ENCODE measurements at places on chromosomes 12 and 14.

- DNase-seq, result peak; percentile 83
Measured at GRCh38 chr14:64764641-64765520, 60.7 kb downstream of the PLEKHG3 start.

DNA sequence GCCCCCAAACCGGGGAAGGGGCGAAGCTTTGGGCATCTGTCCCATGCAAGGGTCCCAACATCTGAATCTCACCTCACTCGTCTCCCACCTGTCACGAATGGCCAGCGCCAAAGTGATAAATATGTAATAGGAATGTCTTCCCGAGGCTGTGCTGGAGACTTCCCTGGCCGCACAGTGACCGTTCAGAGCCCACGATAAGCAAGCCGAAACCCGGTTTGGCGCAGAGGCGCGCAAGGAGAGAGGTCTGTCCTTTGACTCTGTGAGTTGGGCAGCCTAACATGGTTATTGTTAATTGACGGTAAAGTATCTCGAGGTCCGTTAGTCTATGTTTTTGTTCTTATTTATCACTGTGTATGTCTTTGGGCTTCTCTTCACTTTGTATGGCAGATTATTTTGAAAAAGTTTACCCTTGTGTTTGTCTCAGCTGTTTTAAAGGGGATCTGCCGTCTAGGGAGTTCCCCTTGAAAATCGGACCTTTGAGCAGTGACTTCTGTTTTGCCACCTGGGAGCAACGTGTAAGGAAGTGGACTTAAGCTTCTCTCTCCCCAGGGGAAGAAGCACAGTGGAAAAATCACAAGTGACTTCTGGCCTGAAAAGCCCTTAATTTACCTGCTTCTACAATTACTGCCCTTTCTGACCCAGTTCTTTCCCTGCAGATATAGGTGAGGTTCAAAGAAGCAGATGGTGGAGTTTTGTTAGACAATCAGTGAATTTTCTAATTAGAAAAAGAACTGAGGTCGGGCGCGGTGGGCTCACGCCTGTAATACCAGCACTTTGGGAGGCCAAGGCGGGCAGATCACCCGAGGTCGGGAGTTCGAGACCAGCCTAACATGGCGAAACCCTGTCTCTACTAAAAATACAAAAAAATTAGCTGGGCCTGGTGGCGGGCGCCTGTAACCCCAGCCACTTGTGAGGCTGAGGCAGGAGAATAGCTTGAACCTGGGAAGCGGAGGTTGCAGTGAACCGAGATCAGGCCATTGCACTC, 1.1 kb upstream of the TM9SF1 start:
- no peak for DNase-seq

GRCh38 chr12:11958221-11959091, 112.3 kb upstream of the BCL2L14 start:
- DNase-seq, result no peak

DNA sequence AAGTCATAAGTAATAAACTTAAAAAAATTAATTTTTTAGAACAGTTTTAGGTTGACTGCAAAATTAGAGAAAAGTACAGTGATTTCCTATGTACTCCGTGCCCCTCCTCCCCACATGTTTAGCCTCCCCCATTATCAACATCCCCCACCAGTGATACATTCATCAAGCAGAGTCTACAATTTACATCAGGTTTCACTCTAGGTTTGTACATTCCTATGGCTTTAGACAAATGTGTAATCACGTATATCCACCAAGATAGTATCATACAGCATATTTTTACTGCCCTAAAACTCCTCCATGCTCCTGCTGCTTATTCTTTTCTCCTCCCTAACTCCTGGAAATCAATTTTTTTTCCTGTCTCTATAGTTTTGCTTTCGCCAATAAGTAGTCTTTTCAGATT, 438.7 kb downstream of the LRFN5 start:
- DNase-seq, result no peak

GRCh38 chr12:62285284-62285683, 25.1 kb downstream of the USP15 start:
- no peak for DNase-seq

GRCh38 chr12:54038871-54039414, 6.1 kb downstream of the HOXC5 start:
- no peak for DNase-seq

All from neural crest cell (in vitro differentiated cells).